ENCODE measurements at places on chromosomes 4 and X.

DNA sequence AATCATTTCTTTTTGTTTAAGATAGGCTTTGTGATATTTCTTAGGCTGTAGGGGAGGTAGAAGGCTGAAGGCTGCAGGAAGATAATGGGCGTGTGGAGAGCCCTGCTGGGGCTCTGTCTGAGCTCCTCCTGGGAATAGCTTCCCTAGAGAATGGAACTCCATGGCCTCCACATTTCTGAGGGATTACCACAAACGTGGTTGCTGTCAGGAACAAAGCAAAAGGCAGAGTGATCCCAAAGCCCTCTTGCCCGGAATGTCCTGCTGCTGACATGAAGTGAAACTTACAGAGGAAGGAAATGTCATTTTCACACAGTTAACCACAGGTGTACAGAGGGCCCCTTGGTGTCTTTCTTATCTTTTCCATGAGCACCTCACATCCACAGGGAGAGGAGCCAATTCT is 89.3 kb downstream of the DDIT4L start:
- DNase-seq: no peak

GRCh38 chr4:94516067-94516466 is 64.3 kb downstream of the PDLIM5 start:
- DNase-seq: peak; percentile 75

GRCh38 chr4:70236125-70236524 is 6.3 kb upstream of the CSN3 start:
- DNase-seq: no peak

DNA sequence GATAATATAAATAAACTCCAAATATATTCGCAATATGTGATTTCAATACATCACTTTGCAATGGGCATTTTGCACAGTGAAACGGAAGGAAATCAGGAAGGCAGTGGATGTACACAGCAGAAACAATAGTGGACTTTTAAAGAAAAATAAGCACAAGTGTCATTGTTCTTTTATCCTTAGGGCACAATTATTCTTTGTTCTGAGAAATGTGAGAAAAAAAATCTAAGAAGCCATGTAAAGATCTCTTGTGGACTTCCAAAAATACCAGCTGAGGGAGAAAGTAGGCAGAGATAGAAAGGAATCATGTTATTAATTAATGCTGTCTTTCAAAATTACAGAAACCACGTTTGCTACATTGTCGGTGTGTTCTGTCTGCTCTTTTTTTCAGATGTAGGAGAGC is 17.6 kb upstream of the PRRG1 start:
- no peak for DNase-seq

- DNase-seq: no peak
These were observed 243.8 kb upstream of the JADE1 start for GRCh38 chr4:128565565-128566186.

DNA sequence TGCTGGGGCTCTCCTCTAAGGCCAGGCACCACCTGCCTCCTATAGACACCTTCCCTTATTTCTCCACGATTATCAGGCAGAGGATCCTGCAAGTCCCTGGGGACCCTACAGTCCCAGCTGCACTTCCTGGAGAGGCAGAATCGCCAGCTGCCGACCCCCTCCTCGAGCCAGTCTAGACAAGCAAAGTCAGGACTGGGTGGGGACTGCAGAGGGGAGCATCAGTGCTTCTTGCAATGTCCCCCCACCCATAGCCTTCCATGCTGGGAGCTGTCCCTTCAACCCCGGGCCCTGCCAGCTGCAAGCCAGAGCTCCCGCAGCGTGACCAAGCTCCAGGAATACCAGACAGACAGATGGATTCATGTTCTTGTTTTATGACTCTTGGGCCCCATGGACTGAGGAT is 1.4 kb upstream of the CRMP1 start:
- DNase-seq: no peak

DNA sequence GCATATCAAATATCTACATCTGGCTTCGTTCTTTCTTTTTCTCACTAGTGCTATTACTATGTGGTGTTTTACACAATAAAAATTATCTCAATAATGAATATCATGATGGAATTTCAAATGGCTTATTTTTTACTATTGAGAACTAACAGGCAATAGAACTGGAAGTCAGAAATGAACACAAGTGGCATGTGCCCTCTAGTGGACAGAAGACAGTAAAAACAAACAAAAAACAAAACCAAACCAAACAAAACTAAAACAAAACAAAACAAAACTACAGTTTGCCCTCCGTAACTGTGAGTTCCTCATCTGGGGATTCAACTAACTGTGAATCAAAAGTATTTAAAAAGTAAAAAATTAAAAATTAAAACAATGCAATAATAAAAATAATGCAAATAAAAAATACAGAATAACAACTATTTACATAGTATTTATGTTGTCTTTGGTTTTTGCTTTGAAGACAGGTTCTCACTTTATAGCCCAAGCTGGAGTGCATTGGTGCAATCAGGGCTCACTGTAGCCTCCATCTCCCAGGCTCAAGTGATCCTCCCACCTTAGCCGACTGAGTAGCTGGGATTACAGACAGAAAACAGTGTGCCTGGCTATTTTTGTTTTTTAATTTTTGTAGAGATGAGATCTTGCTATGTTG is 195.6 kb upstream of the TACR3 start:
- DNase-seq: peak; percentile 7

DNA sequence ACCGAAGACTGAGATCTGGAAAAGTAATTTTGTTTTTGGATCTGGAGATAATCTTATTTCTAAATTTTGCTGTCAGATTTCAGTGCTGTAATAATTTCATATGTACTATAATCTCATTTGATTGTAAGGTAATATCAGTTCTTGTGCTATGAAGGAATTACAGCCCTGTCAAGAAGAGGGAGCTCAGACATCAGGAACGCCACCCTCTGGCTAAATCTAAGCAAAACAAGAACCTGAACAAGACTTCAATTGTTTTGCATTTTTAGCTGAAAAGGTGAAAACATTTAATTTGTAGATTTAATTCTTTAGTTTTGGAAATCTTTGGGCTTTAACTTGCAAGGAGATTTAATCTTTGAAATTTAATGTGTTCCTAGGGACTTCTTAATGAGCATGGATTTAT is 525.4 kb upstream of the HS3ST1 start:
- DNase-seq: peak; percentile 8

DNA sequence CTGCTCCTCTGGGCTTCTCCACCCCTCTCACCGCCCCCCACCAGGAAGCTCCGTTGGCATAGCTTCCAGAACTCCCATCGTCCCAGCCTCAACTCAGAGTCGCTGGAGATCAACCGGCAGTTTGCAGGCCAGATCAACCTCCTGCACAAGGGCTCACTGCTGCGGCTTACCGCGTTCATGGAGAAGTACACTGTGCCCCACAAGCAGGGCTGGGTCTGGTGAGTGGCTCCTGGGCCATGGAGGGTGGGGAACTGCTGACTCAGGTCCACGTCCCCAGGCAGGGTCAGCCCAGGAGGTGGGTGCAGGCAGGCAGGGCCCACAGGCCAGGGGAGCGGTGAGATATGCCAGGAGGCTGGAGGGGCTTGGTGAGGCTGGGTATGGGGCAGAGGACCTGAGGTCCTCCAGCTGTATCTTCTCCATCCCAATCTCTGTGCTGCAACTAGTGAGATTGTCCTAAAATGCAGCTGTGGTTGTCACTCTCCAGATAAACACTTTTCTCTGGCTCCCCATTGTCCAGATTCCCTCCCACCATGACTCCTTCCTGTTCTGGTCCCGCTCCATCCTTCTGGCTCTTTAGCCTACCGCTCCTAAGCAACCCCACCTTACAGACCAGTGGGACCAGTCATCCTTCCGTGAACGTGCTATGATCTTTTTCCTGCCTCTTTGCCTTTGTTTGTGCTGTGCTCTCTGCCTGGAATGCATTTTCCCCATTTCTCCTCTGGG is 71.9 kb downstream of the STARD8 start:
- DNase-seq: no peak

DNA sequence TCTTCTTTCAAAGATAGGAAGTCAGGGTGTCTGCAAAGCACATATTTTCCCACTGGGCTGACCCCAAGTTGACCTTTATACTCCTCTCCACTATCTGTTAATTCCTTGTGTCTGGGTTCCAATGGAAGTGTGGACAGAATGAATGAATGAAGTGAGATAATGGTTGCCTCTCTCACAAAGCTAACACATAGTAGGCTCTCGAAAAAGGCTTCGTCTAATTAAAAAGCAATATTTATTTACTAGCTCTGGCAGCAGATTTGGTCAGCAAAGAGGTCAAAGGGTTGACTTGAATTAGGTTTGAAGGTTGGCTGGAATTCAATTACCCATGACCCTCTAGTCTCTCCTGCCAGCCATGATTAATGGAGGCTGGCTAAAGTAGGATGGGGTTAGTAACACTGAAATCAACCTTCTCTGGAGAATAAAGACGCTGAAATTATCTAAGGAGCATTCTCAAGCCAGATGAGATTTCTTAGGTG is 280.3 kb upstream of the KLF3 start:
- DNase-seq: no peak

DNA sequence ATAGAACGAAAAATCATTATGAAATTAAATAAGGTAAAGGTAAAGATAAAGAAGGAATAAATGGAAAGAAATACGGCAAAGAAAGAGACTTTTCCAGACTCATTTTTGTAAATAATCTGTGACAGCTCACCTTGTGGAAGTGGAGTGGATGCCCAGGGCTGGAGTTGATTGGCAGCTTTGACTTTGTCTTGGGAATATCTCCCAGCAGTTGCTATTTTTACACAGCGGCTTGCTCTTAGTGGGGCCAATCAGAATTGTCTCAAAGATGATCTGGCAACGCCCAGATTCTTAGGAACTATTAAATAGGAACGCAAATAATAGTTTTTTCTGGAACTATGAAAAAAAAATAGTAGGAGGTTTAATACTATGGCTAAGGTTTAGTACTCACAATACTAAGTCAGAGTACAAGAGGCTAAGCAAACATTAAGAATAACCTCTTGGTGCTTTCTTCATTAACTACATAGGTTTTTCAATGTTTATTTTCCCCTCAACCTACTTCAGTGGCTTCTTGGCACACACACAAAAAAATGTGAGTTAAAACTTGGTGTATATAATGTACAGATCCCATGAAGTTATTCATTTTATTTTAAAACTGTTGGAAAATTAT is 132.7 kb downstream of the TRAM1L1 start:
- no peak for DNase-seq

DNA sequence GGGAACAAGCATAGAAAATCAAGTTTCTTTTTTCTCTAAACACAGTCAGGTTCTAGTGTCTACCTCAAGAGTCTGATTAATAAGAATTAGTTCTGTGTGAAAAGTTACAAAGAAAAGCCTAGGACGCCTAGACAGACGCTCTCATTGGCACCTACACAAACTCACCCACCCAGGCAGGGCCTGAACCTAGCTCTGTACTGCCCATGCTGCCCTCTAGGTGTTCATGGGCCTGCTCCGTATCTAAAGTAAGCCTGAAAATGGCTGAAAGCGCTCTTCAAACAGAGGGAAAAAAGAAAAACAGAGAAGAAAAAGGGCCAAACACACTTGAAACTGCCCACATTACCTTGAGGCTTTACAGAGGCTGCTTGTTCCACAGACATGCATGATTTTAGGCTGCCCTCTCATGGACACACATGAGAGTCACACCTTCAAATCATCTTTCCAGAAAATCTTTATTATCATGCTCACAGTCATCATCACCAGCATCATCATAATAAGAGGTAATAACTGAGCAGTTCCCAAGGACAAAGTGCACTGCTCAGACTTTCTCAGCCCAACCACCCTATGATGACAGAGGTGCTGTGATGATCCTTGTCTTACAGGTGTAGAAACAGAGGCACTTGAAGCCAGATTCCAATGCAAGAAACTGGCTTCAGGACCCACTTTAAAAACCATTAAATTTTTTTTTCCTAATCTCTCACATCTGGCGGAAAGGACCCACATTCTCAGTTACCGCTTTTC is 49.6 kb downstream of the MAP7D2 start:
- DNase-seq: peak; percentile 52

- no peak for DNase-seq
These were observed 66.1 kb upstream of the WDR1 start for GRCh38 chr4:10182446-10183424.

GRCh38 chrX:95629737-95630136 is 1054.9 kb upstream of the DIAPH2 start:
- DNase-seq: no peak

DNA sequence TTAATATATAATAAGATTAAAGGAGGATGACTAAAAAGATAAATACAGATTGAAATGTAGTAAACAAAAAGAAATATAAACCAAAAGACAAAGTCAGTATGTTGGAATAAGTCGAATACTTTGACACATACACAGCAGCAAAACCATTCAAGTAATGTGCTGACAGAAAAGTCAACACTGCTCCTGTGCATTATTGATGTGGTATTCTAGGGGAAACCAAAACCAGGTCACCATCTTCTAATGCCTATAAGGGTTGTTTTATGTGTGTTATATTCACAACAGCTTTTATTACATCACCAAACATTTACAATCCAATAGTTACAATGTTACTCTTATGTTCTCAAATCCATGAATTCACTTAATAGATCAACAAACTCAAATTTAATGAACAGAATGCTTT is 111.8 kb upstream of the DKK2 start:
- DNase-seq: no peak

DNA sequence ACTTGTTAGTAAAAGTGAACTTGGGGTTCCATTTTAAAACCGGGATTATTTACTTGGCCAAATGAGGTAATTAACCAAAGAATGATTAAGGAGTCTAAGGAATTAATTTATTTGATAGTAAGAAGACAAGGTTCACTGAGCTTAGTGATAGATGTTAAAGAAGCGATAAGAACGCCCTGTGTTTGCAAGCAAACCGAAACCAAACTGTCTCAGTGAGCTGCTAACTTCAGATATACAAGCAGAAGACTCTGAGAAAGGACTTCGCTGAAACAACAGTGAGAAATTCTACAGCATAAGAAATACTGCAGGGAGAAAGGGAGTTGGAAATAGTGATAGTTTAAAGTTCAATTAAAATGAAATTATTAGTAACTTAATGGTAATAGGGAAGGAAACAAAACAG is 37.6 kb upstream of the SHISA3 start:
- no peak for DNase-seq

DNA sequence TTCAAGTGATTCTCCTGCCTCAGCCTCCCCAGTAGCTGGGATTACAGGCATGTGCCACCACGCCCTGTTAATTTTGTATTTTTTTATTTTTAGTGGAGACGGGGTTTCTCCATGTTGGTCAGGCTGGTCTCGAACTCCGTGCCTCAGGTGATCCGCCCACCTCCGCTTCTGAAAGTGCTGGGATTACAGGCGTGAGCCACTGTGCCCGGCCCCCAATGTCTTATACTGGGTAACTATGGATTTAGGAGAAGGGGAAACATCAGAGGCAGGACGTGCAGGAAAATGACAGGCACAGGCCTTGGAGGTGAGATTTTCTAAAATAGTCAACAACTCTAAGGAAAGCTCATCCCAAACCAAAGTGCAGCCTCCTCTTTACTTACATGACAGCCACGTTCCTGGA is 11.1 kb upstream of the TSPYL2 start:
- DNase-seq: no peak

- peak; percentile 87 for DNase-seq
These were observed at the start of gene HPSE for GRCh38 chr4:83334425-83335241. Gene HPSE, minus strand, starts transcription at chr4:83334848. Its CDS starts 66 bp downstream, at chr4:83334782.

- peak; percentile 29 for DNase-seq
These were observed 315.9 kb downstream of the MAPK10 start for GRCh38 chr4:86043755-86044592.

- no peak for DNase-seq
These were observed 531 bp downstream of the RUFY3 start for GRCh38 chr4:70722199-70722791.
